SK-MEL-5 (cell line): ENCODE measurements at places on chromosomes 5 and 9.
A peak's percentile ranks its signal among the peaks of the same experiment; 100 is the strongest.

DNA sequence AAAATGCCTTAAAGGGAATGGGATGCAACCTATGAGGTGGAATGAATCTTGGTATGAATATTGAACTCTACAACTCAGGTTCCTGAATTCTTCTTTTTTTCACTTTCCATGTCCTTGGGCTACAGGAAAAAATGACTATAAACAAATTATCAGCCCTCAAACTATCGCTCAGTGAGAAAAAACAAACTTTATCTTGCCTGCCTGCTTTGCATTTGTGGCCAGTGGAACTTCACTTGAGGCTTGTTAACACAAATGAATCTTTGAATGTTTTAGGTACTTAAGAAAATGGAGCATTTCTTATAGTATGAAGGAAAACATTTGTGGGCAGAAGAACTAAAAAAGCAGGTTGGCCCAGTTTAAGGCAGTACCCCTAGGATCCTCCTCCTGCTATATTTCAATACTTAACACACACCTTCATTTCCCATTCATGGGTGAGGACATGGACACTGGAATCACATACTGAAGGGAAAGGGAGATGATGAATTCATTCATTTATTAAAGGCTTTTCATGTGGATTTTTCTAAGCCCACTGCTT is 34.1 kb downstream of the ELOVL7 start:
- DNase-seq = no peak

DNA sequence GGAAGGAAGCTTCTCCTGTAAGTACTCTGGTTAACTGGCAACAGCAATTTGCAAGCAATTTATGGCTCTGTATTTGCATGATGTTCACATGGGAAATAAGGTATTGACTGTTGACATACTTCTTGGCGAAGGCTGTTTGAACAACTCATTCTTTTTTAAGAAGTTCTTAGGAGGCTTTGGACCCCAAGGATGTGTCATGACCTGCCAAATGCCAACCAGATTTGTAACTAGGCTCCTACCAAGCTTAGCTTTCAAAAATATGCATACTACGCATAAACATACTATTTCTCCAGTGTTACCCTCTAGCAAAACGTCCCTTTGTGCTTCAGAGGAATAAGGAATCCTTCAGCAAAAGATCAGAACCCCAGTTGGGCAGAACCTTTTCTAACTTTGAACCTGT is 165.2 kb upstream of the MSX2 start:
- DNase-seq = no peak

DNA sequence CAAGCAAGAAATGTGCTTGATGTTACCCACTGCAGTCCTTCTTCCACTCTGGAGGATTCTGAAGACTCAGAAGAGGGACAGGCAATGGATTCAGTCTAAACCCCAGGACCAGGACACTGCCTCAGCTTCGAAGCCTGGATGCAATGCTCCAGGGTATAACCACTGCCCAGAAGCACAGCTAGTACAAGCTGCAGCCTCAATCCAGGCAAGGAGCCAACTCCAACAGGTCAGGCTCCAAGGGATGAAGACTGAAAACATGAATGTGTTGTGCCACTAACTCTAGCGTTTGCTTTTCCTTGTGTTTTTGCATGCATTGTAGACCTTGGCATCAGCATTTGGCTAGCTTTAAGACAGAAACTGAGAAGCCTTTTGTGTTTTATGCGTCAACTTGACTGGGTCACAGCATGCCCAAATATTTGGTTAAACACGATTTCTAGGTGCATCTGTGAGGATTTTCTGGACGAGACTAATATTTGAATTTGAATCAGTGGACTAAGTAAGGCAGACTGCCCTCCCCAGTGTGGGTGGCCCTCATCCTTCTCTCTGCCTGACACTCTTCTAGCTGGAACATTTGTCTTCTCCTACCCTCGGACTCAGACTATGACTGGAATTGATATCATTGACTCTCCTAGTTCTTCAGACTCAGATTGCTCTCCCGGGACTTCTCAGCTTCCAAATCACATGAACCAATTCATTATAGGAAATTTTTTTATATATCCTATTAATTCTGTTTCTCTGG is 20.5 kb upstream of the GPX3 start:
- no peak for DNase-seq

DNA sequence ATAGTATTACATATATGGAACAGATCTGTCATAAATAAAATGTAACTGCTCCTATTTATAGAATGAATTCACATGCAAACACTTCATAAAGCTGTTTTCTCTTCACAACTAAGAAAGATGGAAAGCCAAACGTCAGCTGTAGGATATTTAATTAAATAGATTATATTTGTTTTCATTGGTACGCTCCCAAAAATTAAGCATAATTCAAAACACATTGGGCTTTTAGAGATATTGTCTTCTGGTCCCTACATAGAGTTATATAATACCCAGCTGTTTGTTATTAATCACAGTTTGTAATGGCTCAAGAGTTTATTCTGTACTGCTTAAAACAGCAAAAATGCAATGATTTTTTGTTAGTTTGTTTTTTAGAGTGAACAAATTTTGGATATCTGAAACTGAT is 61.2 kb downstream of the MRPS30 start:
- no peak for DNase-seq

DNA sequence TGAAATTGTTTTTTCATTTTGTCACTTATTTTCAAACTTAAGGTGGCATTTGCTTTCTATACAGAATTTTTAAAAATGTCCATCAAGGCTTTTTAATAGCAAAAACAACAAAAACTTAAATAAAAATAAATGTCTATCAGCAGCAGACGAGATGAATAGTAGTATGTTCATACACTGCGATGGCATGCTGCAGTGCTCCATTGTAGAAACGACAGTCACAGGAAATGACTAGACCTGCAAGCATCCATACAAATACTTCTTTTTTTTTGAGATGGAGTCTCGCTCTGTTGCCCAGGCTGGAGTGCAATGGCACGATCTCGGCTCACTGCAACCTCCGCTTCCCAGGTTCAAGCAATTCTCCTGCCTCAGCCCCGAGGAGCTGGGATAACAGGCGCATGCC is 41.4 kb downstream of the COL23A1 start:
- no peak for DNase-seq

DNA sequence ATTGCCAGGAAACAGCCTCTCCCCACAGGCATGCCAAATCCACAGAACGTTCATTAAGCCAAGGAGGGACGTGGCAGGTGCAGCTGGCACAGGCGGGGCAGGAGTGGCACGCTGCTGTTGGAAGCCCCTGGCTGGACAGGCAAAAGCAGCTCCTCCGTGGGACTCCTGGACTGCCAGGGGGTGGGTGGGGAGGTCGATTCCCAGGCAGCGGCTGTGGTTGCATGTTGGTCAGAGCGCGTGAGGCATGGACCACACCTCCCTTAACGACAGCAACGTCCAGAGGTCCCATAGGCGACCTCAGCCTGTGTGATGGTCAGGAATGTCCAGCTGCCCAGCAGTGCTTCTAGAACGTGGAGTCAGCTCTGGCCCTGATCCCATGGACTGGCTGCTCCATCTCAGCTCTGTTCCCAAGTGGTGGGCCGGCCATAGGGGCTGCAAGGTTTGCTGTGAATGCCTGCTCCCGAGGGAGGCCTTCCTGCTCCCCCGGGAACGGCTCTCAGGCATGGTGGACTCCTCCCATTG is 6.9 kb downstream of the SLC6A19 start:
- no peak for DNase-seq

- no peak for DNase-seq
These were observed 99.8 kb downstream of the SLC44A1 start for GRCh38 chr9:105344283-105344682.

DNA sequence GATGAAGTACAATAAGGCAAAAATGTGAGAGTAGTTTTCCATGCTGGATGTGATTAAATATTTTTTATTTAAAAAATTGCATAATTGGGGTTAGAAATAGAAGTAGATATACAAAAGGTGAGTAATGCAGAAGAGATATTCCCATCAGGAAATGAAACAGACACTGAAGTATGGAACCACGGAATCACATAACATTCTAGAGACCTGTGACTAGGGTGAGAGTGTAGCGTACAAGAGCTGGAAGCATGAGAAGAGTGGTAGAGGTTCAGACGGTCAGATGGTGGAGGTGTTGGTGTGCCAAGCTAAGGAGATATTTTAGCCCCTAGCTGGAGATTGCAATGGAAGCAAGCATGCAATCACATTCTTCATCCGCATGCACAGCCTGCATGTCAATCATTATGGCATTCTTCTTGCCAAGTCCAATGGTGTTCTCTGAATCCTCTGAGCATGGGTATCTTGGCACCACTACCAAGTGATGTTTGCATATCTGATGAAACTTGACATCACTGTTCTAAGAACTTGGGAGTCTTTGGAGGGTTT is 587.8 kb downstream of the PSAT1 start:
- no peak for DNase-seq

GRCh38 chr9:135979547-135980166 is 18.5 kb upstream of the UBAC1 start:
- no peak for DNase-seq

DNA sequence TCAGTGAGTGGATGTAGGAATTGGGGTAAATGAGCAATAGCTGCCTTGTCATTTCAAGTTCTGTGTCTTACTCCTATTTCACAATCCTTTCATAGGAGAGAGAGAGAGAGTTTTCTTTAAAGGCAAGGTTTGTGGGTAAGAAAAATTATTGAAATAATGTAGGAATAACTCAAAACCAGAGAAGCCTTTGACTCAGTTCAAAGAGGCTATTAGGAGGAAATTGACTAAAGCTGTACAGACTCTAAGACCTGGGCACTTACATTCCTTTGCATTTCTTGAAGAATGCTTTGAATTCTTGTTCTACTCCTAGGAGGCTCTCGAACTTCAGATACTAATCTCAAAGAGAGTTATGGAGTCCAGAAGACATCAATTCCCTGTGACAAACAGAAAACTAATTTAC is 257.1 kb downstream of the FBXL7 start:
- no peak for DNase-seq

GRCh38 chr9:38068701-38069628 is at the start of gene SHB:
Gene SHB (minus strand): TSS chr9:38069227. CDS start chr9:38068645, 582 bp downstream.
- DNase-seq = peak; percentile 38

DNA sequence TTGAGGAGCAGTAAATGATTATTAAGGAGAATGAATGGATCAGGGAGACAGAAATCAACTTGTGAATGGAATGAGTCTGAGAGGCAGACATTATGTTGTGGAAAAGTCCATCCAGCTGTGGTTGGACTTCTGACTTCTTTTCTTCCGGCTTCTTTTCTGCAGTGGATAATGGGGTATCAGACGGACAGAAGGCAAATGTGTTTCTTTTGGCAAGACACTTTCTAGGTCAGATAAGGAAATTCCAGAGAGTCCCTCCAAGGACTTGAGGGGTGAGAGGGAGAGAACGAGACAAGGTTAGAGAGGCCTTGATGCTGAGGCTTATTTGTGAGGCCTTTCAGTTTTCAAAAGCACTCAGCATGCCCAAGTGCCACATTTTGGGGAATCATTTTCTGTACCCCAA is 17.1 kb upstream of the GRHPR start:
- no peak for DNase-seq

DNA sequence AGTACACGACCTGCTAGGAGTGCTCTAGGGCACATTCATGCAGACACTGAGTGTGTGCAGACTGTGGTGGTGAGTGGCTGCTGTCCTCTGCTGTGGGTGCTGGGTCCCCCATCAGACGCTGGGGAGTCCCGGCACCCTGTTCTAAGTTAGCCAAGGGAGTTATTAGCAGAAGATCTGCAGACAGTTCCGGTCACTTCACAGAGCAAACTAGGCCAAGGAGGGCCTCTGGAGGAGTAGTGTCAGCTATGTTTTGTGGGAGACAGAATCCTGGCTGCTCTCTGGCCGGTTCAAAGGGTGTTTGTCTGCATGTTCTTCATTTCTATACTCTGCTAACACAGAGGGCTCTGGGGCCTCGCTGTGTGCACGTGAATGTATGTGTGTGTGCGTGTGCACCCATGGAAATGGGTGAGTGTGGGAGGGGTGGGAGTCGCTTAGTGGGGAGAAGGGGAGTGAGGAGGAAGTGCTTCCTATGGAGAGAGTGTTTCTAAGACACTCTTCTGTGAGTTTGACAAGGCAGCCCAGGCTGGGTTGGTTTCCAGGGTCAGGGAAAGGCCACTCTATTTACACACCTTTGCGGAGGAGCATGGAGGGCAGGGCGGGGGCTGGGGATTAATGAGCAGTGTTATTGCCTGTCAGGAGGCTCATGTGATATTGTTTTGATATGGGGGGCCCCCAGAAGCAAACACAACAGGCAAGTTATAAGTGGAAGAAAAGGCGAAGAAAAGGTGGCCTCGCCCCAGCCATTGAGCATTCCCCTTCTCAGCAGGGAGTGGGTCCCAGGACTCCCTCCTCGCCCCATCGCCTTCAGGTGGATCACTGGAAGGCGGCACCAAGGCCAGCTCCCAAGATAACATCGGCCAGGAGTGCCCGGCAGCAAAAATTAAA is 68.9 kb downstream of the MACROH2A1 start:
- DNase-seq = no peak

DNA sequence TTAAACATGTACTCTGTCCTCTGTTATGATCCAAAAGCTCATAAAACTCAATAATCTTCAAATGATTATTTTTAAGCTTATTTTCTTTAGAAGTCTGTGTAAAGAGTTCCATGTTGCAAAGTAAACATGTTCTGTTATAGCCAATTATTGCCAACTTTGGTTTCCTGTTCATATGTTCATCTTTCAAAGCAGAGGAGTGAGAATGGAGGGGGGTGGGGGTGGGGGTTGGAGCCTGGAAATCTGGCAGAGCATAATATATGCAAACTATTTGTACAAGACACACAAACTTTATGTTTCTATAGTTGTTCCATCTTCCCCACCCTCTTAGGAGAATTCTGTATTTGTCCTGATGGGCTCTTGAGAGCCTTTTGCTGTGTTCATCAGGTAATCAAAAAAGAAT is 135.0 kb downstream of the STARD4 start:
- DNase-seq = no peak

DNA sequence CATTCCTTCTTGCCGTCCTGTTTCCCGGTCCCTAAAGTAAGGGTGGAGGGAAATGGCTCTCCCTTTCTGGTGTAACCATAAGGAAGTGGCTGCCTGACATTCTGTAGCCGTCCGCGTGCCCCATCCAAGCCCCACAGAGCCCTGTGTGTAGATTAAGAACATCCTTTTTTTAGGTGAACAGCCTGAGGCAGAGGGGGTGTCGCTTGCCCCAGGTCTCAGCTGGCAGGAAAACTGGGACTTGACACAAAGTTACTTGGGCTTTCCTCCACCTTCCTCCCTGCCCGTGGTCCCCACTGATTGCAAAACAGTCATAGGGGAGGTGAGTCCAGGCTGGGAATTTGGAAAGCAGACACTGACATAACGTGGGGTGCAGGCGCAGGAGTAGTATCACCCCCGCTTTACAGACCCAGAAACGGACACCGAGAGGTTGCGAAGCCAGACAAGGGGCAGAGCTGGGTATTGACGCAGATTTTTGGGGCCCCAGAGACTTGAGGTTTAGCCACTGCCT is 22.8 kb downstream of the C9orf50 start:
- DNase-seq = no peak

- DNase-seq = no peak
These were observed 1126.9 kb upstream of the DMAC1 start for GRCh38 chr9:8926461-8926860.
